Activated naive CD4-positive, alpha-beta T cell treated with anti-CD3 and anti-CD28 coated beads, Interleukin-2, amount 50 U/mL, for 72 hours (primary cell): ENCODE measurements at places on chromosomes 12 and 14.

- DNase-seq = no peak
Observed at GRCh38 chr14:77231721-77232120, 39.3 kb downstream of the NGB start.

GRCh38 chr12:3913278-3913677, 40.1 kb upstream of the PARP11 start:
- no peak for DNase-seq

- no peak for DNase-seq
Observed at GRCh38 chr14:42683707-42684106, 1077.0 kb downstream of the LRFN5 start.

GRCh38 chr12:59936534-59936933, 340.7 kb downstream of the SLC16A7 start:
- DNase-seq = no peak

GRCh38 chr14:79583738-79584408, 627.4 kb downstream of the DIO2 start:
- no peak for DNase-seq

- DNase-seq = no peak
Observed at GRCh38 chr12:88327276-88327675, 185.2 kb downstream of the TMTC3 start.

- no peak for DNase-seq
Observed at GRCh38 chr12:55637467-55637866, 775 bp downstream of the OR10P1 start.

GRCh38 chr14:99945732-99946651, 119.2 kb upstream of the EVL start:
- DNase-seq = no peak

DNA sequence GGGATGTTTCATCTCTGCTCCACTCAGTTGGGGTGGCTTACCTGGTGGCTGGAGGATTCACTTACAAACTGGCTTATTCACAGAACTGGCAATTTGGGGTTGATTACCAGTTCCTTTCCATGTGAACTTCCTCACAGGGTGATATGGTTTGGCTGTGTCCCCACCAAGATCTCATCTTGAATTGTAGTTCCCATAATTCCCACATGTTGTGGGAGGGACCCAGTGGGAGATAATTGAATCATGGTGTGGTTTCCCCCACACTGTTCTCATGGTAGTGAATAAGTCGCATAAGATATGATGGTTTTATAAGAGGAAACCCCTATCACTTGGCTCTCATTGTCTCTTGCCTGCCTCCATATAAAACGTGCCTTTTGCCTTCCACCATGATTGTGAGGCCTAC, 26.9 kb upstream of the IGF1 start:
- DNase-seq = no peak

- DNase-seq = no peak
Observed at GRCh38 chr12:4011597-4011996, 138.4 kb upstream of the PARP11 start.

- DNase-seq = no peak
Observed at GRCh38 chr12:111197376-111197944, 171.4 kb downstream of the PHETA1 start.

- DNase-seq = no peak
Observed at GRCh38 chr12:69901221-69901905, 76.3 kb downstream of the MYRFL start.

GRCh38 chr14:91103116-91103515, 10.8 kb upstream of the DGLUCY start:
- no peak for DNase-seq

DNA sequence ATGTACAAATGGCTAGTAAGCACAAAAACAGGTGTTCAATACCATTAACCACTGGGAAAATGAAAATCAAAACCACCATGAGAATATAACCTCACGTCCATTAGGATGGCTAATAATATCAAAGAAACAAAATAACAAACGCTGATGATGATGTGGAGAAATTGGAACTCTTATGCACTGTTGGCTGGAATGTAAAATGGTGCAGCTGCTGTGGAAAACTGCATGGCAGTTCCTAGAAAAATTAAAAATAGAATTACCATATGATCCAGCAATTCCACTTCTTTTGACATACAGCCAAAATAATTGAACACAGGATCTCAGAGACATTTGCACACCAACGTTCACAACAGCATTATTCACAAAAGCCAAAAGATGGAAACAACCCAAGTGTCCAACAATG, 51.5 kb downstream of the TMPRSS12 start:
- DNase-seq = no peak

DNA sequence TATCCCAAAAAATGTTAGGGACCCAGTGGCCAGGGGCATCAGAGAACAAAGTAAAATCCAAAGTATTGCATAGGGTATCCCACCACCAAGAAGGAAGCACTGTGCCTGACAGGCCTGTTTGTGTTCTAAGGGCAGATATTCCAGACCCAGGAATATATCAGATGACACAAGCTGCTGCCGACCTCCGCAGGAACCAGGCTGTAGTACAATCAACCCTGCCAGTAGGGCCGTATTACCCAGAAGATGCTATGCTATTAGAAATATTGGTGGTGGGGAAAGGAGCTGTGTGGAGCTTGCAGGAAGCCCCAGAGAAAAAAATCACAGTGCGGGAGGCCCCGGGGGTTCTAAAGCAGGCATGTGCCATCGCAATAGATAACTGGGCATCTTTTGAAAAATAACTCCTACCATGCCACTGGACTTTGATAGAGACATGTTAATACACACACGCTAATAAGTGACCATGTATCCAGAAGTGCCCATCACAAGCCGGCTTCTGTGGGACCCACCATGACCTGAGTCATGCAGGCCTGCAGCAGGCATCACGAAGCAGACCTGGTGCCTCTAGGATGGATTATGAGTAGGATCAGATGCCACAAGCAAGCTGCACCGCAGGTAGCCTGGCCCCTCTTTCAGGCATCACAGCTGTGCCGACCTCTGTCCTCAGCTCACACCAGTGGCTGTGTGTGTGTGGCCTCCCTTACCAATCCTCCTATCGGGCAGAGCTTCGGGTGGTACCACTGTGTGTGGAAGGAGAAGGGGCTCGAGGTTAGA, 242.7 kb downstream of the BCL11B start:
- DNase-seq = no peak

GRCh38 chr12:120843472-120843871, 60.7 kb downstream of the SPPL3 start:
- DNase-seq = no peak

GRCh38 chr12:18158774-18159557, 69.0 kb upstream of the RERGL start:
- DNase-seq = peak; percentile 53

DNA sequence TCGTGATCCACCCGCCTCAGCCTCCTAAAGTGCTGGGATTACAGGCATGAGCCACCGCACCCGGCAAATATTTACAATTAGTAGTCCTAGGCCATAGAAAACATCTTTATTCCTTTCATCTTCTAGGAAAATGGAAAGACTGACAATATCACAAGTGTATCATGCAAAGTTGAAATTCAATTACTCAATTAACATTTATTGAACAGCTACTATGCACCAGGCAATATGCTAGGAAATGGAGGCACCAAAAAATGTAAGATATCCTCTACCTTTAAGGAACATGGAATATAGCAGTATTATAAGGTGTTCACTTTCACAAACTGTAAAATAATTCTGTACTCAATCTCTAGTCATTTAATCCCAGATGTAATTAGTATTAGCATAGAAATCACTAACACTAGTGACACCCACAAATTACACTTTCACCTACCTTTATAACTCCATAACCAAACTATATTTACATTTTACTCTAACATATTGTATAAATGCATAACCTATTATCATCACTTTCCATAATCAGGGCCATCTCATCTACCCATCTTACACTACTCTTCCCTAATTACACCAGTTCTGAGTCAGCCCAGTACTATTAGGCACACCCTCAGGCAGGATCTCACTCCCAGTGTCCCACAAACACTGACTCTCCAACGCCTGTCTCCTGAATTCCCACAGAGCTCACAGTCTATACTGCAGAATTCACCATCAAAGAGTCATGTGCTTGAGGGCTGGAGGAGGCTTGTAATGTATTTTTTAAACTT, 10.4 kb downstream of the CORO1C start:
- no peak for DNase-seq

DNA sequence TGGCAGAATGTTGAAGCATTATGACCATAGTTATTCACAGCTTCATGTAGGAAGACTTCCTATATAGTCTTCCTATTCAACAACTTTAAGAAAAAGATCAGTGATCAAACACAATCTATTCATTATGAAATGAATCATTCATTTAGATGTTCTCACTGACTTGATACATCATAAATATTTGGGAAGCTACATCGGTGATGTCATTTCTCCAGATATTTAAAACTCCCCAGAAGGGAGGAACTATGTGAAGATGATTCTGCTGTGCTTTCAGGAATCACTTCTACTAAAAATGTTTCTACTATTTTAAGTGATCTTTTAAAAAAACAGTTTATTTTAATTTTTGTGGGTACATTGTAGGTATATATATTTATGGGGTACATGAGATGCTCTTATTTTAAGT, 316.4 kb downstream of the BCAT1 start:
- DNase-seq = no peak

- DNase-seq = no peak
Observed at GRCh38 chr12:55244309-55244708, at the start of gene OR6C74. OR6C74 (plus strand) TSS chr12:55244609; CDS start chr12:55247288, 2,679 bp downstream.

- no peak for DNase-seq
Observed at GRCh38 chr12:132322206-132323132, 6.9 kb downstream of the GALNT9 start.

GRCh38 chr14:58805057-58805456, 167.3 kb downstream of the DACT1 start:
- DNase-seq = no peak

- DNase-seq = no peak
Observed at GRCh38 chr14:99763527-99764221, 29.5 kb upstream of the EML1 start.

DNA sequence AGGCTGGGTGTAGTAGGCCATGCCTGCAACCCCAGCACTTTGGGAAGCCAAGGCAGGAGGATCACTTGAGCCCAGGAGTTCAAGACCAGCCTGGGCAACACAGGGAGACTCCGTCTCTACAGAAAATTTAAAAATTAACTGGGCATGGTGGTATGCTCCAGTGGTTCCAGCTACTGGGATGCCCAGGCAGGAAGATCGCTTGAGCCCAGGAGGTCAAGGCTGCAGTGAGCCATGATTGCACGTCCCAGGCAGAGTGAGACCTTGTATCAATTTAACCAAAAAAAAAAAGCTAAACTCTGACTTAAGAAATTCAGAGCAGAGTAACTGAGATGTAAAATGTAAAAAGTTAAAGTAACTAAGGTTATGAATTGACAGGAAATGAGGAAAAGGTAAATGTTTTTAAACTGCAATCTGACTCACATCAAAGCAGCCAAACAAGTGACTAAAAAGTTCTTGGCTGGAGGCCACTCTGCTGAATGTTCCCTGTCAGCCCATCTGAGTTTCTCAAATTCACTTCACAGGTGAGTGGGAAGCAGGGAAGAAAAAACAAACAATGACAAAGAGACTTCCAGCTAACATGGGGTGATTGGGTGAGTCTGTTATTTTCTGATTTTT, 21.3 kb downstream of the PRKD1 start:
- no peak for DNase-seq

DNA sequence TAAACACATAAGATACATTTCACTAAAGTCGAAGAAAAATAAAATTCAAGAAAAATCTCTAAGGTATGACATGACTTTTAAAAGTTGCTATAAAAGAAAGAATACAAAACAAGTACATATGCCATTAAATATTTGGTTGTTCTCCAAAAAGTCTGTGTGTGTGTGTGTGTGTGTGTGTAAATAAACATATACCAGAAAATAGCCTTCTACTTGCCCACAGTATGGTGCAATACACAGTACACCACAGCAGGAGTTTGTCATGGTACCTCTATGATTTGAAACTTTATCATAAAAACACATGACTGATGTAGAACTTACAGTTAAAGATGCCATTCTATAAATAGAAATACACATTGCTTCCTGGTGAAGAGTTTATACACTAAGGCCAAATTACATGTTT, 692.7 kb upstream of the MGAT4C start:
- no peak for DNase-seq

DNA sequence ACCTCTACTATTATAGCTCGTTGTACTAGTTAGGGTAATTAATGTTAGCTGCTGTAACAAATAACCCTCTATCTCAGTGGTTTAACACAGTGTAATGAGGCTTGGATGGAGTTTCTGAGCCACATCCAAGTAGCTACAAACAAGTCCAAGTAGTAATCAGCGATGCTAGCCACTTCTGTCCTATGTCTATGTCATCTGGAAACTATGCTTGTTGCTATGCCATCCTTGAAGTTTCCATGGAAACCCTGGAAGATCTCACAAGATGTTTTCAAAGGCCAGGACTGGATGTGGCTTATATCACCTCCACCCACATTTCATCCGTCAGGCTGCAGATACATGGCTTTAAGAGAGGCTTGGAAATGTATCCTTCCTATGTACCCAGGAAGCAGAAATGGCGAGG, 422.1 kb downstream of the AACS start:
- DNase-seq = no peak

DNA sequence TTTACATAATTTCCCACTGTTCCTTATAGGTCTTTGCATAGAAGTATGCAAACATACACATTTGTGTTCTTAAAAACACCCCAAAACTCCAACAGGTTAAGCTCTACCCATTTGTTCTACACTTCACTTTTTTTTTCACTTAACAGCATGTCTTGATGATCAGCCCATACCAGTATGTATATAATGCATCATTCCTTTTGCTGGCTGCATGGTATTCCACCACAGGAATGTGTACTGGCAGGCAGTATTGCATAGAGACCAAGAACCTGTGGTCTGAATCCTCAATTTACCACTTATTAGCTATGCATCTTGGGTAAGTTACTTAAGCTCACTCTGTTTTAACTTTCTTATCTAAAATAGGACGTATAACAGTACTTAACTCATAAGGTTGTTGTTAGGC, 65.5 kb downstream of the SAMD4A start:
- DNase-seq = no peak

DNA sequence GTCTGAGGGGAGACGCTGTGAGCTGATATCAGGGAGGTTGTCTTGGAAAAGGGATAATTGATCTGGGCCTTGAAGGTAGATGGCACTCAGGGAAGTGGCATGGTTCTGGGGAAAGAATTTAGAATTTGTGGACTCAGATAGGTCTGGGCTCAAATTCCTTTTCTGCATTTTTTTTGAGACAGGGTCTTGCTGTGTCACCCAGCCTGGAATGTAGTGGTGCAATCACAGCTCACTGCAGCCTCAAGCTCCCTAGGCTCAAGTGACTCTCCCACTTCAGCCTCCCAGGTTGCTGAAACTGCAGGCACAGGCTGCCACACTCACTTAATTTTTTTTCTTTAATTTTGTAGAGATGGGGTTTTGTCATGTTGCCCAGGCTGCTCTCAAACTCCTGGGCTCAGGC, 98.1 kb upstream of the NCOR2 start:
- DNase-seq = no peak

GRCh38 chr12:132308853-132309595, 20.4 kb downstream of the GALNT9 start:
- no peak for DNase-seq
